ENCODE measurements at places on chromosomes 1 and 21. TPM values are rescaled to one million over a fixed set of nuclear protein-coding genes. Genes with fewer than 3 reads are reported as not detected.

Gene C8B
- not detected for total RNA-seq

Gene CALML6
- total RNA-seq, result 0.14 TPM

Gene HCRTR1
- total RNA-seq, result not detected

Gene LY9
- not detected for total RNA-seq

Gene BTBD19
- total RNA-seq, result 0.84 TPM

Gene CD160
- not detected for total RNA-seq

Gene TCEA3
- 4.4 TPM for total RNA-seq

Gene SEMA6C
- 1.2 TPM for total RNA-seq

Gene KIAA0040
- total RNA-seq, result 5.6 TPM

Gene KRTAP10-7
- not detected for total RNA-seq

Gene OLFML2B
- total RNA-seq, result not detected

Gene KIF2C
- 38.5 TPM for total RNA-seq

Gene RPTN
- 2.0 TPM for total RNA-seq

Gene RNU1-1
- under 0.01 TPM for total RNA-seq

Gene PLA2G4A
- total RNA-seq, result 7.5 TPM

Gene CACNA1E
- total RNA-seq, result not detected

Gene HAX1
- total RNA-seq, result 114 TPM

Gene NBPF6
- total RNA-seq, result not detected

Gene TNFRSF9
- not detected for total RNA-seq

Gene FHAD1
- total RNA-seq, result not detected

Gene TMEM50B
- total RNA-seq, result 18.9 TPM

Gene DNM3
- 2.0 TPM for total RNA-seq

Gene TCHH
- not detected for total RNA-seq

Gene SPRR3
- 324 TPM for total RNA-seq

Gene HHIPL2
- not detected for total RNA-seq

Gene NR1I3
- total RNA-seq, result not detected

Gene ANKRD65
- total RNA-seq, result 24.3 TPM

Gene S100A2
- 5,324 TPM for total RNA-seq

Gene CHI3L1
- 0.09 TPM for total RNA-seq

Gene FCRL2
- not detected for total RNA-seq

Gene SHISAL2A
- not detected for total RNA-seq

Gene APOBEC4
- not detected for total RNA-seq

Gene VN1R5
- not detected for total RNA-seq

Gene RHBDL2
- total RNA-seq, result 12.6 TPM

Gene ASCL5
- total RNA-seq, result not detected

Gene CD1E
- total RNA-seq, result not detected

Gene KIF21B
- total RNA-seq, result 0.56 TPM

Gene TBX15
- total RNA-seq, result not detected

Gene PAQR6
- 0.71 TPM for total RNA-seq

Gene OR14A16
- total RNA-seq, result not detected

Gene LRRC39
- not detected for total RNA-seq

Gene KCNK1
- total RNA-seq, result 13.4 TPM

Gene AMY1B
- not detected for total RNA-seq

Gene GCLM
- 14.2 TPM for total RNA-seq

Gene MIXL1
- total RNA-seq, result not detected

Gene GBP1
- 9.0 TPM for total RNA-seq
